ENCODE measurements at places on chromosomes 16 and 17.

DNA sequence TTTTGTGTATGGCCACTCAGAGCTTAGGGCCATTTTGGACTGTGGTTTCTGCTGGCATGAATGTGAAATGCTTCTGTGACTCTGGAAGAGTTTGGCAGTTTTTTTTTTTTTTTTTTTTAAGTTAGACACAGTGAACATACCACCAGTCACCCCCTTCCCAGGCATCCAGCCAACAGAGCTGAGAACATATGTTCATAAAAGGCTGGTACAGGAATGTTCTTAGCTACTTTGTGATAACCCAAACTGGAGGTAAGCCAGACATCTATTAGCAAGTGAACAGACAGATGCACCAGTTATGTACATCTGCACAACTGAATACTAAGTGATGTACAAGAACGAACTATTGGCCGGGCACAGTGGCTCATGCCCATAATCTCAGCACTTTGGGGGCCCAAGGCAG lies 92.7 kb downstream of the ABCC1 start:
- peak; percentile 53 for DNase-seq

DNA sequence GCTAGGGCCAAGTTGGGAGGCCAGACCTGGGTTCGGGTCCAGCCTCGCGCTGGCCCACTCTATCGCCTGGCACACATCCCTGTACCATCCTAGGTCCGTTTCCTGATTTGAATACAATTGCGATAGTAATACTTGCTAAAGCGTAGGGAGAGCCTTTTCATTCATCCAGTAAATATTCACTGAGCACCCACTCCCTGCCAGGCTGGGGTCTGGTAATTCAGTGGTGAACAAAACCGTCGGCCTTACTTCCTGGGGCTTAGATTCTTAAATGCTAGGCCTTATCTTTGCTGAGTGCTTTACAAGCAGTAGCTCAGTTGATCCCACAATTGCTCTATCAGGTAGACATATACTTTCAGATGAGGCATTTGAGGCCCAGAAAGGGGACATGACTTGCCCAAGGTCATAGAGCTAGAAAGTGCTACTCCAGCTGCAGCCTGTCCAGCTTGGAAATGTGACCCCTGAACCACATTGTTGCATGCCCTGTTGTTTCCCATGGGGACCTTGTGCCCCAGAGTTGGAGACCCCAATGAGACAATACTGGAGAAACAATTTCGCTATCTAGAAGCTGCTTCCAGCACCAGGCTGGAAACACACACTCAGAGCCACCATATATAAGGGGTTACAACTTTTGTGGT lies 691 bp downstream of the USB1 start:
- no peak for DNase-seq

- no peak for DNase-seq
These were observed 271.5 kb upstream of the C16orf82 start for GRCh38 chr16:26795184-26795583.

- peak; percentile 37 for DNase-seq
These were observed 47.1 kb upstream of the AKTIP start for GRCh38 chr16:53549970-53550690.

- DNase-seq = no peak
These were observed 33.7 kb upstream of the NPTX1 start for GRCh38 chr17:80510132-80510531.

DNA sequence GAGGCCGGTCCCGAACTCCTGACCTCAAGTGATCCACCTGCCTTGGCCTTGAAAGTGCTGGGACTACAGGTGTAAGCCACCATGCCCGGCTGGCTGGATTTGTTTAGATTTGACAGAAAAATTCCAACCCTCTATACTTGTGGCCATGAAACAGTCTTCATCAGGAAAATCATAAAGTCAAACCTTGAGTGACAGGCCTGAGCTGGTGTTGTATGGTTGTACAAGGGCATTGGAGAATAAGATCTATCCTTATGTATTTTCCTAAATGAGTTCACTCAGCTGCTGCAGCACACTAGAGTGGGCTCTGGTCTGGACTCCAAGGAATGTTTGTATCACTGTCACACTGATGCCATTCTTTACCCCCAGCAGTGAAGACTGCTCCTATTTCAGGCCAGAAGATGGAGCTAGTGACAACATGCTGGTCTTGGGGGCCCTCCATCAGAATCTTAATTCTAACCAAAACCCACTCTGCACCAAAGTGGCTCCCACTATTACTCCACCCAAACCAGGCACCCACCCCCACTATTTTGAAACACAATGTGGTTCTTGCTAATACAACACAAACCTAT lies 27.4 kb downstream of the SNX11 start:
- no peak for DNase-seq

DNA sequence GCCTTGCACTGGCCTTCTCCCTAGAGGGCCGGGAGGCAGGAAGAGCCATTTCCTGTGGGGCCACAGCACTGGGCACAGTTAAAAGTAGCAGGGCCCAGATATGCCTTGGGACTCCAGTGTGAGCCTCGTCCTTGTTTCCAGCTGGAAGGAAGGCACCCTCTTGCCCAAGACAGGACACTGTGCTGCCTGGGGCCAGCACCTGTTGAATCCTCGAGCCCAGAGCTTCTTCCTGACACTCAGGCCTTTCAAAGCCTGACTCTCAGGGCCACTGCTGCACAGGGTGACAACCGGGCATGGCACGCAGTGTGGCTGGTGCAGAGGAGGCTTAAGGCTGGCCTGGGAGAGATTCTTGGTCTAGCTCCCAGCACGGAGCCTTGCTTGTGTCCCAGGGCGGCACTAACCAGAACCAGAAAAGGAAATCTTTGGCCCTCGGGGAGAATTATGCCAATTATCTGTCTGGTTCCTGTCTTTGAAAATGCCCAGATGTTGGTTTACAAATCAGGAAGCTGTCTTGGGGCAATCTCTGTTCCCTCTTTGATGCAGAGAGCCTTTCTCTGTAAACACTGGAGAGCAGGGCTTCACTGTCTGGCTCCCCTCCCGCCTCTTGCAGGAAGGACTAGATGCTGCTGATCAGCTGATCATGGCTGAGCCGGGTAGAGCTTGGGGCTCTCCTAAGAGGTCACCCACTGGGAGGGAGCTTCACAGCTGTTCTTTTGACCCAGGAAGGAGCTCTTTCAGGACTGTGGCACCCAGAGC lies 11.1 kb downstream of the LDHD start:
- no peak for DNase-seq
